ENCODE measurements at places on chromosomes 11 and 22.

DNA sequence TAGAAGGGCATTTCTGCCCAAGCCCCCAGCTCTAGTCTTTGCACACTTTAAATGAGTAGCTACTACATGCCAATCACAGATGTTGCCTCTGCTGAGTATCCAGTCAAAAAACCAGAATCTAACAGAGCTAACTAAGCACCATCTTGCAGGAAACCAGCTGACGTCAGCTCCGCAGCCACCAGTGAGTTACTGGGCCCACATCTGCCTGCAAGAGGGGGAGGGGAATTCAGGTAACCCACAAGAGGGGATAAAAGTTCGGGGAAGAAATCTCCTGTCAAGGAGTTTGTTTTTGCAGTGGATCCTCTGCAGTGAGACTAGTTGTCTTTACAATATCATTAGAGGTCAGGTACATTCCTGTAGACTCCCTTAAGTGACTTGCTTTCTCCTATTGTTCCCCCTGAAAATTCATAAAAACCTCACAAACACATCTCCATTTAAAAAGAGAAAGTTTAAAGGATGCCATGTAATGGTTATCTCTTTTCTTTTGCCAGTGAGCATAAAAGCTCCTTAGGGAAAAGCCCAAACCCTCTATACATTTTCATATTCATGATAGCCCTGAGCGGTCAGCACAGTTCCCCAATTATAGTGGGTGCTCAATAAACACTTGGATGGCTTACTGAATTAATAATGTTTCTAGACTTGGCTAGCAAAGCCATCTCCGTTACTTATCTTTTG is 9.3 kb downstream of the CD44 start:
- peak; percentile 60 for DNase-seq

DNA sequence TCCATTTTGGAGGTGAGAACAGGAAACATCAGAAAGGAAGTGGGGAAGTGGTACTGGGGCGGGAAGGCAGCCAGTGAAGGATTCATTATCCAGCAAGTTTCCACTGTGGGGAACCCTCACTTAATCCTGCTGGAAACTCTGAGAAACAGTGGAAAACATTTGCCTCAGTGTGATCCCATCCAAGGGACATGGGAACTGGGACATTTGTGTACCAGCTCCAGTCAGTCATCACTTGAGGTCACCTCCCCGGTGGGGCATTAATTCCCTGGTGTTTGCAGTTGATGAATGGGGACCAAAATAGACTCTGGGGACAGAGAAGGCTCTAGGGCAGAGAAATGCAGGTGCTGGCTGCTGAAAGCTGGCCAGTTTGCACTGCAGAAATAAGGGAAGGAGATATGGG is 599.9 kb downstream of the BUD13 start:
- DNase-seq: no peak

DNA sequence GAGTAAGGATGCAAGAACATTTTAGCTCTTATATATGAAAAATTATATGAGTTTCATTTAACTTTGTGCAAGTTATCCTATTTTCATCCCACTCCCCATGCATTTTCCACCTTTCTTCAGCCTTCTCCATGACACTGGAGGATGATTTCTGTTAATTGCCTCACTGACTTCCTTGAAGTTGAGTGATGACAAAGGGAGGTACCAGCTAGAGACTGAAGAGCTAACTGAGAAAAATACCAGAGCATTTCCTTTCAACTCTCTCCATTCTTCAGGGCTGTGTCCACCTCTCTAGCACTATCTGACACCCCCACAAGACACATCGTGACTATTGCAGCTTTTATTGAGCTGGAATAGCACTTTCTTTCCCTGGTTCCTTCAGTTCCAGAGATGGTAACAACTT is 711.6 kb upstream of the LRRC4C start:
- no peak for DNase-seq

GRCh38 chr11:35717043-35717442 is 54.5 kb downstream of the TRIM44 start:
- DNase-seq: no peak

DNA sequence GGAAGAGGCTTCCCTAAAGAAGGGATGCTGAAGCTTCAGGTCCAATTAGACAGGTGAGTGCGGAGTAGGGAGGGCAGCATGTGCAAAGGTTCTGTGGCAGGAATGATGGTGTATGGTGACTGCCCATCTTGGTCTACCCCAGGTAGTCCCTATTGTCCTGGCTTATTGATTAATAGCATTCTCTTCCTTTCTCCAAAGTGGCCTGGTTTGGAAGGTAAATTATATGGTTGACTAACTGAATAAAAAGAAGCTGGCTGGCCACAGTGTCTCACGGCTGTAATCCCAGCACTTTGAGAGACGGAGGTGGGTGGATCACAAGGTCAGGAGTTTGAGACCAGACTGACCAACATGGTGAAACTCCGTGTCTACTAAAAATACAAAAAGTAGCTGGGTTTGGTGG is 230.5 kb downstream of the MIAT start:
- DNase-seq: no peak

GRCh38 chr11:74702383-74703007 is 28.7 kb downstream of the CHRDL2 start:
- peak; percentile 34 for DNase-seq

GRCh38 chr11:83520849-83521248 is 234.7 kb upstream of the CCDC90B start:
- DNase-seq: no peak

DNA sequence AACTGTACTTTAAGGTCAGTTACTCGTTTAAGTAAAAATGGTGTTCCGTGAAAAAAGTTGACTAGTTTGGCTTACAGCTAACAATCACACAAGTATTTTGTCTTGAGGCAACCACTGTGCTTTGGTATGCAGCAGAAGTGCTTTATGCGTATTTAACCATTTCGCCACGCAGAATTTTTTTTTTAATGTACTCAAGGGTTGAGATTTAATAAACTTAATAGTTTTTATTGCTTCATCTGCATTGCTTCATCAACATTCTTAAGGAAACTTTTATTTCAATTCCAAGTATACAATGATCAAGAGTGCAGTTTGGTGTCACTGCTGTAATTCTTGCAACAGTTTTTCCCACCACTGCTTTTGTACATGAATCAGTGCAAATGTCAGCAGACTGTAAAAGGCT is 66.4 kb downstream of the ZNRF3 start:
- no peak for DNase-seq

DNA sequence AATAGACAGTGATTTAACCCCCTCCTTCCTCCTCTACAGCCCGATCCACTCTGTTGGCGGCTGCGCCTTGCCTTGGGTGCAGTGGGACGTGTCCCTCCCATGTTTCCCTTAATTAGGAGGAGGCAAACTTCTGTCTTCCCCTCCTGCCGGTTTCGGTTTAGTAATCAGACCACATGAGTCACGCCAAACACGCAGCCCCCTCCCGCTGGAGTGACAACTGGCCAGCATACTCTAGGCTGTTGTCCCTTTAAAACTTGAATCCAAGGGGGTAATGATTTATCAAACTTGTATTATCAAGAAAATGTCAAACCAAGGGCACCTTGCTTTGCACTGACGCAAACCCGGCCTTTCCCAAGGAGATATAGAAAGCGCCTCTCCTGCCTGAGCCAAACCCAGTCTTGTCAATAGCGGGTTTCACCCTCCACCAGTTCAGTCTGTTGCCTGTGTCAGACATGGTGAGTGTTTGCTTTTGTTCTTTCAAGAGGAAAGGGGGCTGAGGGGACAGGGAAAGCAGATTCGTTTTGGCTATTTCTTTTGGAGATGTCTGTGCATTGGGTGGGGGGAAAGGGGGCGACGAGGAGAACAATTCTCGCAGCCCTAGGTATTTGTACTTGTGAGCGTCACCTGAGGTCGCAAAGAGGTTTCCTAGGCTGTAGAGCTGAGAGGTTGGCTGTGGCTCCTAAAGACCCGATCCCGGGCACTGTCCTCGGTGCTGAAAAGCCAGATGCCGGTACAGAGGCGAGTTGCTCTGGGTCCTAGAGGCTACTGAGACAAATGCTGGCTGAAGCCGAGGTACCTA is at the start of gene SLC6A5:
SLC6A5 (plus strand) TSS at position 388 of the 799 bp plus-strand sequence; CDS start at position 453, 65 bp downstream.
- no peak for DNase-seq

GRCh38 chr22:33717694-33718396 is 202.4 kb downstream of the LARGE1 start:
- no peak for DNase-seq

- no peak for DNase-seq
Measured at GRCh38 chr22:39206491-39206890, 38.3 kb downstream of the PDGFB start.

GRCh38 chr11:31821766-31822165 is 10.6 kb upstream of the PAX6 start:
- no peak for DNase-seq

GRCh38 chr11:71086687-71087258 is 165.6 kb downstream of the SHANK2 start:
- no peak for DNase-seq

- no peak for DNase-seq
Measured at GRCh38 chr22:26897384-26897783, 240.0 kb downstream of the MIAT start.

GRCh38 chr11:4644233-4644632 is 451 bp downstream of the OR51E1 start:
- no peak for DNase-seq

GRCh38 chr11:116169776-116170175 is 603.0 kb downstream of the BUD13 start:
- DNase-seq: no peak

DNA sequence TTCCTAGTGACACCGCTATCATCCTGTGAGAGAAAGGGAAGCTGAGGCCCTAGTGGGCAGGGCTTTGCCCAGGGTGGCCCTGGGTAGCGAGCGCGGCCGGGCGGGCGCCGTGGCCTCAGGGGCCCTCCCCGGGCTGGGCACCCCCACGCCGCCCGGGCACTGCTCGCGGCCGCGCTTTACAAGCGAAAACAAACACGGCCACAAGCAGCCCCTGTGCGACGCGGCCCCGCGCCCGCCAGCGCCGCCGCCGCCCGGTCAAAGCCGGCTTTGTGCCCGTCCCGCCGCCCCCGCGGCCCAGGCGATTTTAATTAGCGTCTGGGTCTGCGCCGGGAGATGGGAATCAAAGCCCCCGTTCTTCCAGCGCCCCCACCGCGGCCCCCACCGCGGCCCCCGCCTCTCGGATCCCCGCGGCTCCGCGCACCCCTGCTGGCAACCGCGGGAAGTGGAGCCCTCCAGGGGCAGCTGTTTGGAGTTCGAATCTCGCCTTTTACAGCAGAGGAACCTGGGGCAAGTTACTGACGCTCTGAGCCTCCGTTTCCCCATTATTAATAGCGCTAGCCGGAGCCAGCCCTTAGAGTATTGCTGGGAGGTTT is 47.9 kb downstream of the CHRDL2 start:
- no peak for DNase-seq

DNA sequence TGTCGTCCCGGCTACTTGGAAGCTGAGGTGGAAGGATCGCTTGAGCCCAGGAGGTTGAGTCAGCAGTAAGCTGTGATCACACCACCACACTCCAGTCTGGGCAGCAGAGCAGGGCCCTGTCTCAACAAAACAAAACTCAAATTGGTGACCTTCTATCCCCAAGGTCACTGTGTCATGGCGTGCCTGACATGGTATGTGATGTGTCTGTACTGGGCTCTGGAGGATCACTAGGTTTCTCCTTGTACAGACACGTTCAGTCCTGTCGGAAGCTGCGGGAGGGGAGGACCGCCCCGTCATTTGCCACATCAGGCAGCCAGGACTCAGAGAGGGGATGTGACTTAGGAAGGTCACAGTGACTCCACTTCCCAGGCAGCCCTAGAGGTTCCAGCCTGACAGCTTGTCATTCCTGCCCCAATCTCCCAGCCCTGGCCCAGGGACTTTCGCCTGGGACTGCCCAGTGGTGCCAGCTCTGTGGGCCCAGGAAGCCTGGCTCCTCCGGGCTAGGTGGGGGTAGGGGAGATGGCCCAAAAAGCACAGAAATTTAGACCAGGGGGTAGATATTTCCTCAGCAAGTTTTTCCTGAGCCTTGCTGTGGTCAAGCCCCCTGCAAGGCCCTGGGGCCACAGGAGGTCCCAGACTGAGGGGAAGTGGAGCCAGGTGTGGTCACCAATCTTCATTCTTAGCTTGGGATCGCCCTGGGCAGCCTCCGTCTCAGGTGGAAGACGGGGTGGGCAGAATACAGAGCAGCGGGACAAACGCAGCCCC is 53.2 kb downstream of the TRIOBP start:
- no peak for DNase-seq

Data from central memory CD4-positive, alpha-beta T cell (primary cell).